ENCODE measurements at places on chromosomes 6 and 20.

DNA sequence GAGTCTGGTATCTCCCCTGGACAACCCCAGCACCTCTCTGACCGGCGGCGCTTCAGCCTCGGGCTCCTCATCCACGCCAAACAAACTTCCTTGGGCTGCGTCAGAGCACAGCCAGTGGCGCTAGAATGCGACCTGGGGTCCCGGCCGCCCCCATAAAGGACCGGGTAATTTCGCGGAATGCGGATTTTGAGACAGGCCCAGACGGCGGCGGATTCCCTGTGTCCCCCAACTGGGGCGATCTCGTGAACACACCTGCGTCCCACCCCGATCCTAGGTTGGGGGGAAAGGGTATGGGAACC, 1.6 kb downstream of the FOXP4 start:
- no peaks in the 10 kb centered on the region for H3K36me3 ChIP-seq
- no peak for DNase-seq
- peaks cover 3% of the 10 kb centered on the region for H3K4me1 ChIP-seq
- H3K27me3 ChIP-seq, result no peaks in the 10 kb centered on the region

- no peak overlapping the region for H3K27ac ChIP-seq
- DNase-seq, result no peak
- H3K4me1 ChIP-seq, result peaks cover 7% of the 10 kb centered on the region
Measured at GRCh38 chr20:33568868-33569801, 79.2 kb downstream of the CBFA2T2 start.

GRCh38 chr6:152364866-152365265, 272.3 kb downstream of the SYNE1 start:
- no peak overlapping the region for H3K4me3 ChIP-seq
- H3K36me3 ChIP-seq, result no peaks in the 10 kb centered on the region
- H3K4me1 ChIP-seq, result no peaks in the 10 kb centered on the region
- no peaks in the 10 kb centered on the region for H3K27me3 ChIP-seq
- no peak for DNase-seq

- no peaks in the 10 kb centered on the region for H3K4me1 ChIP-seq
- no peaks in the 10 kb centered on the region for H3K36me3 ChIP-seq
- H3K27ac ChIP-seq, result no peak overlapping the region
- no peak for DNase-seq
- H3K4me3 ChIP-seq, result no peak overlapping the region
Measured at GRCh38 chr6:101876431-101876830, 482.9 kb downstream of the GRIK2 start.

DNA sequence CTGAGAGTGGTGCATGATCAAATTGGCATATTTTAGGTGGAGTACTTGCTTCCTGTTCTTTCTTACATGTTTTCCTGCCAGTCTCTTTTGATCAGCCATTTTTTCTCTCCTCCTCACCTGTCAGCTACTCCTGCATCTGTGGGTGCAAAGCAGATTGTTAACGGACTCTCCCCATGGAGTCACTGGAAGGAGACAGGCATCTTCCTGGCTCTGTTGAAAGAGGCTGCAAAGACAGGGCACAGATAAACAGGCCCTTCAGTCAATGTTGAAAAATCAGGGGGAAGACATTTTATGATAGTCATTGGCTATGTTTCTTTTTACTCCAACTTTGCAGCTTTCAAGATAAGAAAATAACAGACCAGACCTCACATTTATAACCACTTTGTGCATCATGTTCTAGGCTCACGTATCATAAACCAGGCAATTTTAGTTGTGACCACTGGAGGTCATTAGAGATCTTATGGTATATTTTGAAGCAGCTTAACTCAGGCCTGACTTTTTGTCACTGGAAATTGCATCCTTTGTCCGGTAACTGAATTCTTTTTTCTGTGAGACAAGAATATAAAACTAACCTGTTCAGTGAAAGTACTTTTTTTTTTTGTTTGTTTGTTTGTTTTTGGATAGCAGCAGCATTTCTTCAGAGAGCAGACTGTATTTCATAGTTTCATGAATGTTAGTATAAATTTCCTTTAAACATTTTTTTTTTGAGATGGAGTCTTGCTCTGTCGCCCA, 20.1 kb downstream of the ECT2L start:
- H3K4me3 ChIP-seq, result no peak overlapping the region
- H3K27ac ChIP-seq, result no peak overlapping the region
- no peaks in the 10 kb centered on the region for H3K36me3 ChIP-seq
- H3K27me3 ChIP-seq, result no peaks in the 10 kb centered on the region
- peaks cover 14% of the 10 kb centered on the region for H3K4me1 ChIP-seq
- DNase-seq, result peak; percentile 73

Data from small intestine (tissue), 16 donors.